Osteoblast (primary cell): ENCODE measurements at places on chromosomes 11 and 22. TPM values are rescaled to one million over a fixed set of nuclear protein-coding genes. Genes with fewer than 3 reads are reported as not detected.

- H3K4me1 ChIP-seq, result peaks cover 38% of the 10 kb centered on the region
- no peak overlapping the region for H3K4me3 ChIP-seq
- peak; percentile 37 for DNase-seq
- no peaks in the 10 kb centered on the region for H3K27me3 ChIP-seq
- peaks cover 50% of the 10 kb centered on the region for H3K36me3 ChIP-seq
Measured at GRCh38 chr11:130876931-130877915, 39.1 kb downstream of the SNX19 start.

DNA sequence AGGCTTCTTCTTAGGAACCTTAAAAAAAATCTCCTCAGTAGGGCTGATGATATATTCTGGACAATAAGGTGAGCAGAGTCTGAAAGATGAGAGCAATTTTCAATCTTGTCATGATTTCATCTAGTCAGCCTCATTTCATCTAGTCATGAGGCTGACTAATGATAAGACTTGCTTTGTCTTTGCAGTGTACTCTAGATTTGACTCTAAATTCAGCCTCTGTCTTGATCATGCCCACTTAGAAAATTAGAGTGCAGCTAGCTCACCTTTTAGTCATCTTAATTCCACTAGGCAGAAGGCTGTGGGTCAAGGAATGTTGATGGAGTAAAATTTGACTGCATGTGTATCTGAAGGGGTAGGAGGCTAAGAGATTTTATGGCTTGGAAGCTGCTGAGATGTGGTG, 5.5 kb downstream of the EHF start:
- DNase-seq, result no peak
- no peak overlapping the region for H3K4me3 ChIP-seq
- H3K36me3 ChIP-seq, result no peaks in the 10 kb centered on the region
- no peak overlapping the region for H3K27ac ChIP-seq

DNA sequence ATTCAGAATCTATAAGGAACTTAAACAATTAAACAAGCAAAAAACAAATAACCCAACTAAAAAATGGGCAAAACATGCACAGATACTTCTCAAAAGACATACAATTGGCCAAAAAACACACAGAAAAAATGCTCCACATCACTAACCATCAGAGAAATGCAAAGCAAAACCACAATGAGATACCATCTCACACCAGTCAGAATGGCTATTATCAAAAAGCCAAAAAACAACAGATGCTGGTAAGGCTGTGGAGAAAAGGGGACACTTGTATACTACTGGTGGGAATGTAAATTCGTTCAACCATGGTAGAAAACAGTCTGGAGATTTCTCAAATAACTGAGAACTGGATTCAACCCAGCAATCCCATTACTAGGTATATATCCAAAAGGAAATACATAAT, 24.8 kb downstream of the ENTHD1 start:
- no peak overlapping the region for H3K27ac ChIP-seq
- DNase-seq, result no peak
- no peaks in the 10 kb centered on the region for H3K4me1 ChIP-seq
- H3K36me3 ChIP-seq, result no peaks in the 10 kb centered on the region

GRCh38 chr22:32824531-32825312, 23.2 kb downstream of the TIMP3 start:
- no peak overlapping the region for H3K27ac ChIP-seq
- H3K4me3 ChIP-seq, result no peak overlapping the region
- peaks cover 81% of the 10 kb centered on the region for H3K36me3 ChIP-seq
- DNase-seq, result no peak
- no peaks in the 10 kb centered on the region for H3K27me3 ChIP-seq
- no peaks in the 10 kb centered on the region for H3K4me1 ChIP-seq

DNA sequence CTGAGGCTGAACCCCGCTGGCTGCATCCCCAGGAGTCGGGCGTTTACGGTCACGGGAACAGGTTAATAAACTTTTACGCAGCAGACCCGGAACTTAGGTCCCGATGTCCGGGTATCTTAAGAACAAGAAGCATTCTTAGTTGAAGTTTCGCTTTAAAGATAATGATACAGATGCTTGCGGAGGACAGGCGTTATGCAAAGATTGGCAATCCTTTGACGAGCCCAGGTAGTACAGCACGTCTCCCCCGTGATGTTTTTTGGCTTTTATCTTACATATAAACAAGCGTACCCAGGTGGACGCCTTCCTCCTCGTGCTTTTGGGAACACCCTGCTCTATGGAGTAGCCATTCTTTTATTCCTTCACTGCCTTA, 871 bp upstream of the TOLLIP start:
- H3K4me1 ChIP-seq, result peaks cover 16% of the 10 kb centered on the region
- DNase-seq, result peak; percentile 27
- H3K36me3 ChIP-seq, result peaks cover 2% of the 10 kb centered on the region
- no peaks in the 10 kb centered on the region for H3K27me3 ChIP-seq
- H3K4me3 ChIP-seq, result peak overlapping the region; percentile 89

- no peak overlapping the region for H3K4me3 ChIP-seq
- peak; percentile 72 for DNase-seq
- H3K4me1 ChIP-seq, result no peaks in the 10 kb centered on the region
- peaks cover 38% of the 10 kb centered on the region for H3K36me3 ChIP-seq
- H3K27ac ChIP-seq, result no peak overlapping the region
- no peaks in the 10 kb centered on the region for H3K27me3 ChIP-seq
Measured at GRCh38 chr22:37627545-37627944, 11.9 kb upstream of the SH3BP1 start.

HTR3A gene
- not detected in 2 replicates for total RNA-seq

DNA sequence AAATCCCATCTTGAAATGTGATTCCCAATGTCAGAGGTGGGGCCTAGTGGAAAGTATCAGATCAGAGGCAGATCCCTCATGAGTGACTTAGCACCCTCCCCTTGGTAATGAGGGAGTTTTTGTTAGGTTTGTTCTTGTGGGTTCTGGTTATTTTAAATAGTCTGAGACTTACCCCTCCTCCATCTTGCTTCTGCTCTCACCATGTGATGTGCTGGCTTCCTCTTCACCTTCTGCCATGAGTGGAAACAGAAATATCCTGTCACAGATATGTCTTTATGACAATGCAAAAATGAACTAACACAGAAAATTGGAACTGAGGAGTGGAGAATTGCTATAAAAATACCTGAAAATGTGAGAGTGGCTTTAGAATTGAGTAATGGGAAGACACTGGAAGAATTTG, 33.1 kb downstream of the TMEM225 start:
- H3K4me3 ChIP-seq, result no peak overlapping the region
- H3K4me1 ChIP-seq, result no peaks in the 10 kb centered on the region
- no peak overlapping the region for H3K27ac ChIP-seq
- no peaks in the 10 kb centered on the region for H3K27me3 ChIP-seq
- H3K36me3 ChIP-seq, result no peaks in the 10 kb centered on the region

SGSM1 gene
- not detected in 2 replicates for total RNA-seq

- no peak overlapping the region for H3K4me3 ChIP-seq
- H3K27ac ChIP-seq, result no peak overlapping the region
- no peaks in the 10 kb centered on the region for H3K36me3 ChIP-seq
Measured at GRCh38 chr11:82895437-82896091, 4.7 kb downstream of the PRCP start.

CHST1 gene
- total RNA-seq, result 1.1 and 1.5 TPM in 2 replicates

GLB1L2 gene
- total RNA-seq, result 0.29 and 0.36 TPM in 2 replicates

KCNJ5 gene
- 0.29 and 0.36 TPM in 2 replicates for total RNA-seq

DNA sequence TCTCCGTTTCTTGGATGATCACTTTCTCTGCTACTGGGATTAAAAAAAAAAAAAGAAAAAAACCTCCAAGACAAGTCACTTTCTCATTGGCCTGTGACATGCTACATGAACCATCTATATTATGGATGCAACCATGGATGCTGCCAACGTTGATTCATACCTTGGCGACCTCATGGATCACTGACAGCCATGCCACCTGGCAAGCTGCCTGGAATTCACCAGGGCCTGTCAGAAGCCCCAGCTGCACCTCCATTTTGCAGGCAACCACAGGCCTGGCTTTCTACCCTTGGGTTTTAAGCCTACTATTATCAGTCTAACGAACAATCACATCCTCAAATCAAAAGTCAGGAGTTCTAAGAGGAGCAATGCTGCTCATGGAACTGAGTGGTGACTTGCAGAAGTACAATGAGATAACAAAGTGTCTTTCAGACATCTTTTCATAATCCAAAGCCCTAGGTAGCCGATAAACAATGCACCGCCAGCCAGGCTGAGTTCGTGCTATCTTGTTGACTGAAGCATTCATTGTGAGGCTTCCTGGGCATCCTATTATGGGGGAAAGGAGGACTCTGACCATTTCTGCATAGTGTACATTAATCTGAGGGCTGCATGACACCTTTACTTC, 48.0 kb upstream of the CADM1 start:
- no peaks in the 10 kb centered on the region for H3K36me3 ChIP-seq
- H3K27ac ChIP-seq, result no peak overlapping the region
- H3K4me1 ChIP-seq, result no peaks in the 10 kb centered on the region

IGLL5 gene
- total RNA-seq, result not detected in 2 replicates

GRCh38 chr11:114827736-114828135, 149.4 kb downstream of the NXPE2 start:
- H3K4me1 ChIP-seq, result no peaks in the 10 kb centered on the region
- no peak for DNase-seq
- no peak overlapping the region for H3K4me3 ChIP-seq
- H3K27ac ChIP-seq, result no peak overlapping the region

- peak; percentile 78 for DNase-seq
- H3K36me3 ChIP-seq, result peaks cover 44% of the 10 kb centered on the region
- peak overlapping the region; percentile 88 for H3K27ac ChIP-seq
- H3K4me1 ChIP-seq, result peaks cover 30% of the 10 kb centered on the region
Measured at GRCh38 chr11:62574363-62575071, 826 bp upstream of the EEF1G start.
